SHP77 (cell line): ENCODE measurements at places on chromosomes 11 and 22.

- DNase-seq: peak; percentile 11
Measured at GRCh38 chr11:103537904-103538502, 428.8 kb downstream of the DYNC2H1 start.

GRCh38 chr11:2699185-2699530, 636 bp downstream of the KCNQ1OT1 start:
- DNase-seq: no peak

- no peak for DNase-seq
Measured at GRCh38 chr22:47119181-47119580, 356.7 kb downstream of the TBC1D22A start.

- no peak for DNase-seq
Measured at GRCh38 chr11:12998336-12998735, 10.8 kb upstream of the RASSF10 start.

- DNase-seq: no peak
Measured at GRCh38 chr22:46557736-46558480, 20.5 kb upstream of the CELSR1 start.

- DNase-seq: no peak
Measured at GRCh38 chr11:44973632-44974401, 23.1 kb upstream of the TP53I11 start.

- DNase-seq: no peak
Measured at GRCh38 chr22:37481347-37481907, 4.8 kb downstream of the MFNG start.

- DNase-seq: no peak
Measured at GRCh38 chr11:61890529-61891330, 615 bp downstream of the FADS3 start.

DNA sequence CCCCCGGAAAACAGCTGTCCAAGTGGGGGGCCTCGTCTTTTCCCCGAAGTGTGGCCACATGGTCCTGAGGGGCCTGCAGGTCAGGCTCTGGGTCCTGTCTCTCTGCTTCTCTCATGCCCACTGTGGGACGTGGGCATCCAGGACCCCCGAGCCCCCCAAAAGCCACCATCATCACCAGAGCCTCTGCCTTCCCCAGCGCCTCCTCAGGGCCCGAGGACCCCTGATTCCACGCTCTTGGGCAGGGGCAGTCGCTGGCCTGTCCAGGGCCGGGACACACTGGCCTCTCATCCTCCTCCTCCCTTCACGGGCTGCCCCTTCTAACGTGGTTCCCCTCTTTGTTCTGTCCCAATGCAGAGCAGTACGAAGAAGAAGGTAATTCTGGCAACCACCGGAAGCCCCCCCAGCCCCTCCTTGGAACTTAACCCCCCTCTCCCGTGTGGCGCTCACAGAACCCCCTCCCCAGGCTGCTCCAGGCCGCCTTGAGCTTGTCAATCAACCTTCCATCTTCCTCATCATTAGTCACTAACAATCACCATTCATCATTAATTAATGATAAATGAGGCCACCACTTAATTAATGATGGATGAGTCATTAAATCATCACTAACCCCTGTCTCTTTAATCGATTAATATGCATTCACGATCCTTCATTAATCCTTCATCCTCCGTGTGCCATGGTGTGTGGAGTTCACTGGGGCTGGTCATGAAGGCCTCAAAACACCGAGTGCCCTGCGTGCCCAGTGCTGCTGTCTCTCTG, 3.9 kb downstream of the TNNT3 start:
- DNase-seq: no peak

DNA sequence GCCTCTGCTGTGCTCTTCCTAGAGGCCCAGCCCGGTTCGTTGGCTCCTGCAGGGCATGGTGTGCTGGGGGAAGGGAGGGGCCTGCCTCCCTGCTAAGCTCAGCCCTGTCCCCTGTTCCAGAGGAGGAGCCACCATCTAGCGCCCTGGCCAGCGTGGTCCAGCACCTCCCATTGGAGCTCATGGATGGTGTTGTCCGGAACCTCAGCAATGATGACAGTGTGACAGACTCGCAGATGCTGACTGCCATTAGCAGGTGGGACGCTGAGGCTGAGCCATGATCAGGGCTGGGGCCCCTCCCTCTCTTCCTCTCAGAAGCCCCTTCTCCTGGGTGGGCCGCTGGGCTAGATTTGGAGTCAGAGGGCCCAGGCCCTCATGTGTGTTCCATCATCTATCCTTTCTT, 9.1 kb downstream of the USP35 start:
- no peak for DNase-seq

DNA sequence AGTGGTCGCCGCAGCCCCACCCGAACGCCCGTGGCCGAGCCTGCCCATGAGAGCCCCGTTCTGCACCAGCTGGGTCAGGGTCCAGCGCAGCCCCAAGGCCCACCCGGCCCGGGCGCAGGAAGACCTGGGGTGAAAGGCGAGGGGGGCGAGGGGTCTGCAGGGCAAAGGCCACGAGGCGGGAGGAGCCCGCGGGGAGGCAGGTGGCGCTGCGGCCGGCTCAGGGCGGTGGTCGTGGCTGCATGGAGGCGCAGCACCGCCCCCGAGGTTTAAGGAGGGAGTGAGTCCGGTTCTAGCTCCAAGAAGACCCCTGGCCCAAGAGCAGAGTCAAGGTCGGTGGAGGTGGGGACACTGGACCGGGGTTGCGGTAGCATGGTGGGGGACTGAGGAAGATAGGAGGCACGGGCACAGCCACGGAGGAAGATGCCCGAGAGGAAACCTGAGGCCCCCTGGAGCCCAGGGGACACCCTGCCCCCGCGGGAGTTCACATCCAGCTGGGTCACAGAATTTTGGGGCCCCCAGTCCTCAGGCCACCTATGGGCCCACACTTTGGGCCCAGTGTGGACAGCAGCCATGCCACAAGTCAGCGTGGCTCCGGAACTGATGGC, 514 bp upstream of the HDAC10 start:
- DNase-seq: no peak

GRCh38 chr11:45238724-45239123, 47.4 kb downstream of the SYT13 start:
- DNase-seq: no peak

- DNase-seq: no peak
Measured at GRCh38 chr11:35321111-35321510, 98.2 kb downstream of the SLC1A2 start.

GRCh38 chr11:121930004-121930965, 185.7 kb downstream of the BLID start:
- DNase-seq: no peak

DNA sequence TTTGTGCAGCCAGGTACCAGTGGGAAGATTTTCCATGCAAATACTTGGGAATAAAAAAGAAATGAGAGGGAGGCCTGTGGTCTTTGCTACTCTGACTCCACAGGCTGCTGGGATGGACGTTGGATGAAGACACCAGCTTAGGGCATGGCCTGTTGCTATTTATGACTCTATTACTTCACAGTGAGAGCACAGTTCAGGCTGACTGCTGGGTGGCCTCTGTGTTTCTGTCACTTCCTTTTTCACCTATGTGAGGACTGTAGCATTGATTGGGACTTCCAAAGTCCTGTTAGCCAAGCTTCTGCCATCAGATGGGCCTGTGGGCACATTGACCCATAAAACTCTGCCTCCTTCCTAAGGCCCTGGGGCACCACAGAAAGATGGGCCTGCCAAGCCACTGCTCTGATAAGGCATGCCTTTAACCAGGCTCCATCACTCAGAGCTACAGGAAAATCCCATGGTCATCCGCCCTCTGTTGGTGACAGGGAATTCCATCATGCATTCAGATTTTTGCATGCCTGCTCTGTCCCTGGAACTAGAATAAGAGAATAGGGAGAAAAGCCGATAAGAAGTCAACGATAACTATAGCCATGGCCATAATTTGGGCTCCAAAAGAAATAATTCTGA, 64.6 kb downstream of the KCNJ1 start:
- no peak for DNase-seq

DNA sequence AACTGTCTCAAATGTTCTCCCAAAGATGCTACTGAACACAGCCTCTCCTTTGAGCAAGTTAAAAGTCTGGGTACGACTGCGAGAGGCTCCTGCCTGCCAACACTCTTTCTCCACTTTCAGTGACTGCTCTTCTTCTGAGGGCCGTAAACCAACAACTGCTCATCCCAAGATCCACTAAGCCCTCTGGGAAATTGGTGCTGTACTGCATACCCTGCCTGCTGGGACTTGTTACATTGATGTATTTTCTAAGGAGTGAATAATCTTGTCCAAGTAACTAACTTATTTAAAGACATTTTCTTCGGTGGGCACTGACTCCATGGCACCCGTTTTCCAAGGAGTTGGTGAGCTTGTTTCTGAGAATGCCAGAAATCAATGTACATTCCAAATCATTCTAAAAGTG, 87.2 kb downstream of the ZNF280B start:
- DNase-seq: no peak

GRCh38 chr11:116207019-116207418, 565.8 kb downstream of the BUD13 start:
- no peak for DNase-seq

DNA sequence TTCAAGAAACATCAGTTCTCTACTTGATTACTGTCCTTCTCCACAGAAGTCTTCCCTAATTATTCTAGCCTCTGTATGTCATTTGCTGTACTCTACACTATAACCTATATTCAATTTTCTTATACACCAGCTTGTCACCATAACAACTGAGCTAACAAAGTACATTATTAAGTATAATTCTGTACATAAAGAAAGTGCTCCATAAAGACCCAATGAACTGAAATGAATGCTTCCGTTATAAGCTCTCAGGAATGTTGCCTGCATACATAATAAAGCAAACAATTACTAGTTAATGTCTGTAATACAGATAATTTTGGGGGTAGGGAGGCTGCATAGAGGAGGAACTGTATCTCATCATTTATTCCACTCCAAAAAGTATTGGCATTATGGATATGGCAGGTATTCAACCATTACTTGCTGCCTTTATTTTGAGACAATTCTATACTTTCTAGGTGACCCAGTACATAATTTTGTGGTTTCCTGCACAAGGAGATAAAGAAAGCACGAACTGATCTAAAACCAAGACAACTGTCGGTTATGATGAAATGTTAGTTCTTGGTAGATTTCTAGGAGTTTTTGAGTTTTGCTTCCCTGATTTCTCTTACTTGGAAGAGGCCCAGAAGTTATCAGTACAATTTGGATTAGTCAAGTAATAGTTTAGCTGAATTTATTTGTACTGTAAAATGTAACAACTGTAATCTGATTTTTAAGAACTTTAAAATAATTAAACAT, 202.5 kb downstream of the SBF2 start:
- DNase-seq: no peak

DNA sequence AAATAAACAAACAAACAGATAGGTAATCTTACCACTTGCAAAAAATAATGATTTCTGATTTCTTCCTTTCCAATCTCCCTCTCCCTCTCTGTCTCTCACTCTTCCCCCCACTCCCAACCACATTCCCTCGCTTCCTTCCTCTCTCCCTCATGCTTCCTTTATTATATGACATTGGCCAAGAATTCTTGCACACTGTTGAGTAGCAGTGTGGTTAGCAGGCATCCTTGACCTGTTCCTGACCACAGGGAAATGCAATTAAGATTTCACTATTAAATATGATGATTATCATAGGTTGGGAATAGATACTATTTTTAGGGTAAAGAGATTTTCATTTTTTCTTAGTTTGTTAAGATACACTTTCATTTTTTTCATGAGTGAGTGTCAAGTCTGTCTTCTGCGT, 14.7 kb upstream of the PLAAT4 start:
- no peak for DNase-seq

DNA sequence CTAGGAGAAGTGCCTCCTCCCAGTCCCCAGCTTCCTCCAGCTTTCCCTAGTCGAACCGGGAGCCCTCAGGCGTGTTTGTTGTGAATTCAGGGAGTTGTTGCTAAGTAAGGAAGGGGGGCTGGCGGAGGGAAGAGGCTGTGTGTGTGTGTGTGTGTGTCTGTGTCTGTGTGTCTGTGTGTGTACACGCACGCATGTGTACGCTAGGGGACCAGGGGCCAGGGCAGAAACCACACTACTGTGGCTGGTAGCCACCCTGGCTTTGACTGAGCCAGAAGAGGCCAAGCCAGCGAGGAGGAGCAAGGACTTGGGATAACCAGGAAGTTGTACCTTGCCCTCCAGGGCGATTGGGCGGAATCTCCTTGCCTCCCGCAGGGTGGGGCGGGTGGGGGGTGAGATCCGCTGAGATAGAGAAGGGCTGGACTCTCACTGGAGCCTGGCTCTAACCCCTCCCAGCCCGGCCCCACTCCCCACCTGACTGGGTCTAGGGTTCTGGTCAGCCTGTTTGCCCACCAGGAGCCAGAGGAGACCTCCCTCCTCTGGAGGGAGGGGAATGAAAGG, 7.5 kb downstream of the BCL9L start:
- no peak for DNase-seq

- DNase-seq: no peak
Measured at GRCh38 chr11:23604966-23605365, 744.7 kb upstream of the CCDC179 start.

- DNase-seq: no peak
Measured at GRCh38 chr11:11073996-11074395, 216.1 kb upstream of the ZBED5 start.

GRCh38 chr11:120898568-120898967, 125.3 kb upstream of the TBCEL start:
- DNase-seq: no peak

DNA sequence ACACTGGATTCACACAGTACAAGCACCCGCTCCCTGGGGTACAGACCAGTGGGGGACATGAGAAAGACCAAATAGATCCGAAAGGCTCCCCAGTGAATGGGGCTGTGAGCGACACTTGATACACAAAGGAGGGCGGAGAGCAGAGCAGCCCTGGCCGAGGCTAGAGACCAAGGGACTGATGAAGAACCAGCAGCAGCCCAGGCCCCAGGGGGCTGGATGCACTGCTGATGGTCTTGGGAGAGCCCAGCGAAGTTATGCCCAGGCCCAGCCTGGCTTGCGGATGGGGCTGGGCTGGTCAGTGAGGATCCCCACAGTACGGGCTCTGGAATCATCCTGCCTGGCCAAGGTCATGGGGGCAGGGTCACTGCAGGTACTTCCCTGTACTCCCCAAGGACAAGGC, 23.2 kb downstream of the ARHGAP1 start:
- DNase-seq: no peak

DNA sequence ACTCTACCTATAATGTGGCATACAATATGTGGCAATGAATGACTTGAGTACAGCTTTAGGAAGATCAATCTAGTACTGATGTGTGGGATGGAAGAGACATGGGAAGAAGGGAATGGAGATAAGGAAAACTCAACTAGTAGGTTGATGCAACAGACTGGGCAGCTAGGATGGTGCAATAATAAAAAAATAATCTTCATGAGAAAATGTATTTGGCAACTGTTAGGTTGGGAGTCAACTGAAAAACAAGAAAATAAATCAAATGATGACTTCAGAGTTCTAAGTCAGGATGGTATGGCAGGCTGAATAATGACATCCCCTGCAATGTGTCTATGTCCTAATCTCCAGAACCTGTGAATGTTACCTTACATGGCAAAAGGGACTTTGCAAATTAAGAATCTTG, 236.8 kb upstream of the PITPNB start:
- no peak for DNase-seq

DNA sequence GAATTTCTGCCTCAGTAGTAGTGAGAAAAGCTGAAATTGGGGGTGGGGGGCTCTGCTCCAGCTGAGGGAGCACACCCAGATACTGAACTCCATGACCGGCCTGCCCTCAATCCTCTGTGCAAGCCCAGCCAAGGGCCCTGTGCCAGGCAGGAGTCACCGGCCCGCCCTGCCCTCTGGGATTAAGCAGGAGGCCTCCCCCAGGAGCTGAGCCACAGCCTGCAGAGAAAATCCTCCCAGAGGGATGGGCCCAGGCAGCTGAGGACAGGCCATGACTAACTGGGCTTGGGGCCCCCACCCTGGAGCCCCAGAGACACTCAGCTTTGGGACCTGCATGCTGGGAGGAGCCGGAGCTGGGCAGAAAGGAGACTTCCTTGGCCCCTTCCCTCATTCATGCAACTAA, 48.8 kb downstream of the MN1 start:
- DNase-seq: no peak

- DNase-seq: no peak
Measured at GRCh38 chr11:29959488-29959887, 57.3 kb downstream of the KCNA4 start.
